ENCODE measurements at places on chromosomes 2 and 18.

- no peak for DNase-seq
Measured at GRCh38 chr2:226154610-226155009, 645.0 kb downstream of the IRS1 start.

GRCh38 chr2:36355151-36355889 is at the start of gene CRIM1:
Gene CRIM1, plus strand, starts transcription at chr2:36355778. Its CDS starts 515 bp downstream, at chr2:36356293.
- DNase-seq = peak; percentile 55

GRCh38 chr2:182994228-182994912 is 43.9 kb downstream of the NCKAP1 start:
- no peak for DNase-seq

GRCh38 chr18:59988098-59988706 is 88.4 kb downstream of the PMAIP1 start:
- DNase-seq = peak; percentile 47

All from stimulated activated CD4-positive, alpha-beta T cell treated with anti-CD3 and anti-CD28 coated beads, Interleukin-2, amount 100 ng/mL, for 48 hours (primary cell).